Stimulated activated CD8-positive, alpha-beta memory T cell treated with anti-CD3 and anti-CD28 coated beads, Interleukin-2, amount 100 ng/mL, for 48 hours (primary cell): ENCODE measurements at places on chromosomes 13 and 19.

DNA sequence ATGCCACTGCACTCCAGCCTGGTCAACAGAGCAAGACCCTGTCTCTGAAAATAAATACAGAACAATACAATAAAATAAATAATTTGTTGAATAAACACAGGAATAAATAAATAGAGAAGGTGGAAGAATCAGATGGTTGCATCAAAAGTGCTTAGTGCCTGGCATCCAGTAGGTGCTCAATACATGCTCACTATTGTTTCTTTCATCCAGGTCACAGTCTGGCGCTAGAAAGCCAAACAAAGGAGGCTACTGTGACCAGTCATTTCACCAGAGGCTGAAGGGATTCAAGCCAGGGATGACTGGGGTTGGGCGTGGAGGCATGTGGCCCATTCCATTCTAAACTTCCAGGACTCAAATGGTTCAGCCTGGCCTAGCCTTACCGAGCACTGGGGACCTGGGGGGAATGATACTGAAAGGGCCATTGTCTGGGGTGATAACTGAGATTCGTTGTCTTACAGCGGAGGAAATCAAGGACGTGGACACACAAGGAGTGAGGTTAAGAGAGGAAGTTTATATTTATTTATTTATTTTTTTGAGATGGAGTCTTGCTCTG is 3.6 kb upstream of the NDUFB7 start:
- no peak for DNase-seq

DNA sequence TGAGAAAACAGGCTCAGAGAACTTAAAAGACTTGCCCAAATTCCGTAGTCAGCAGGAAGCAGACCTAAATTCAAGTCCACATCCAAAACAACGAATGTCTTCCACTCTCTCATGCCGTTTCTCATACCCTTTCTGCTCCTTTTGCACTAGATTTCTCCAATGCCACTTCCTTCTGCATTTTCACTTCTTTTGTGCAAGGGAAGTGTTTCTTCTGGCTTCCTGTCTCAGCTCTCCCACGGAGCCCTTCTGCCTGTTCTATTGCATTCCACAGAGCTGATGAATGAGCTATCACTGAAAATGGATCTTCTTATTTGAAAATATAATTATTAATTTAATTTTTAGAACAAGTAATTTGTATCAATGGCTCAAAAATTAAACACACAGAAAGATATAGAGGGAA is 56.1 kb upstream of the STK24 start:
- DNase-seq, result no peak

DNA sequence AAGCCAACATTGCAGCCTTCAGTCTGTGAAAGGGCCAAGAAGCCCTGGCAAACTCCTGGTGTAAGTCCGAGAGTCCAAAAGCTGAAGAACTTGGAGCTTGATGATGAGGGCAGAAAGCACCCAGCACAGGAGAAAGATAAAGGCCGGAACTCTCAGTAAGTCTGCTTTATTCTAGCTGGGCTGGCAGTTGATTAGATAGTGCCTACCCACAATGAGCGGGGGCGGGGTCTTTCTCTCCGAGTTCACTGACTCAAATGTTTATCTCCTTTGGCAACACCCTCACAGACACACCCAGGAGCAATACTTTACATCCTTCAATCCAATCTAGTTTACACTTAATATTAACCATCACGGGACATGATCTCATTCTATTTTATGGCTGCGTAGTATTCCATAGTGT is 1317.1 kb downstream of the SLITRK1 start:
- DNase-seq, result no peak

DNA sequence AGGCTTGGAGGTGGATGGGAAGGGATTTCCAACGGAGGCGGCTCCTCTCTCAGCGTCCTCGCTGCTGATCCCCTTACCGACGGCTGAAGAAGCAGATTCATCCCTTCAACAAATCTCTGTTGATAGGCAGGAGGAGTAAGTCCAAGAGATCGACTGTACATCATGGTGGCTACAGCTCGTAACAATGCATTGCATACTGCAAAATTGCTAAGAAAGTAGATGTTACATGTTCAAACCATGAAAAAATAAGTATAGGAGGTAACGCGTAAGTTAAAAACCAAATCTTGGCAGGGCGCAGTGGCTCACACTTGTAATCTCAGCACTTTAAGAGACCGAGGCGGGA is 468 bp upstream of the SLC39A3 start:
- DNase-seq, result no peak

- no peak for DNase-seq
Observed at GRCh38 chr13:48782429-48782840, 128.7 kb downstream of the CYSLTR2 start.

DNA sequence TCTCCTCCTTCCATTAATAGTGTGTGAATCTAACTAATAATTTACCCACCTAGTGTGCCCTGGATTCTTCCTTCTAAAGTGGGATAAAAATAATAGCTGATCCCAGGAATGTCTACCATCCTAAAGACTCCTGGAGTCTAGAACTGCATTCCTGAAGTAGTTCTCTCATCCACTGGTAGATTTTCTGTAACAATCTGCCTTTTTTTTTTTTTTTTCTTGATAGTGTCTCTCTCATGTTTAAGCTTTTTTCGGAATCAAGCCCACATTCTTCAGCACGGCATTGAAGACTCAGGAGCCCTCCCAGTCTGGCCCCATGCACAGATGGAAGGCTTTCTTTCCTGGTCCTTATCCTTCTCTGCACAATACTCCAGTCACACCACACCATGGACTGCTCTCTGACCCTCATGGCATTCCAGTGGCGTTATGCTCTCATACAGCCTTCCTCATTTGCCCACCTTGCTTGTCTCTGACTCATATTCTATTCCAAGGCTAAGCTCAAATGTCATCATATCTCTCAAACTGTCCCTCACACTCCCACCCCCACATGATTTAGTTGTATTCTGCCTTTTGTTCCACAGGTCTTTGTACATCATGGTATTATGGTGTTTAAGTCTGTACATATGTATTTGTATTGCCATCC is 68.7 kb upstream of the FRY start:
- no peak for DNase-seq

DNA sequence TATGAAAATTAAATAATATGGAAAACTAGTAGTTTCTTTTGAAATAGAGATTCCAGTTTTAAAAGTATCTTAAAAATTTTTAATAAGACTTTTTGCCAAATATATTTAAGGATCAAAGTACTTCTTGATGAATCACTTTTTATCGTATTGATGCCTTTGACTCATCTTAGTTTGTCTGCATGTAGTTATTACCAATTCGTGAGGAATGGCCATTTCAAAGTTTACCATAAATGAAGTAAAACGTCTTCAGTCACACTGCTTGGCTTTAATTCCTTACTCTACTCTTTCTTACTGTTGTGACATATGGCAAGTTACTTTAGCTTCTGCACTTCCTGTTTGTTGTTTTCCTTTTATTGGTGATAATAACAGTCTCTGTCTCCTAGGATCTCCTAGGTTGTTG is 38.3 kb downstream of the NDFIP2 start:
- no peak for DNase-seq

- DNase-seq, result no peak
Observed at GRCh38 chr13:37595162-37595561, 3.4 kb downstream of the POSTN start.

DNA sequence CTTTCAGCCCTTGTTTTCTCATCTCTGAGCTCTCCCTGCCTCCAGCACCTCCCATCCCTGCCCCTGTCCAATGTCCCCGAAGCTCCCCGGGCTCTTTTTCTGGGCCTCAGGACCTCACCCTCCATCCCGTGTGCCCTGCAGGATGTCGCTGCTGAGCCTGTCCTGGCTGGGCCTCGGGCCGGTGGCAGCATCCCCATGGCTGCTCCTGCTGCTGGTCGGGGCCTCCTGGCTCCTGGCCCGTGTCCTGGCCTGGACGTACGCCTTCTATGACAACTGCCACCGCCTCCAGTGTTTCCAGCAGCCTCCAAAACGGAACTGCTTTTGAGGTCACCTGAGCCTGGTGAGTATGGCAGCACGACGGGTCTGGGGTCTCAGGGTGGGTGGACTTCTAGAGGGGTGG is 51.1 kb upstream of the CYP4F8 start:
- no peak for DNase-seq

GRCh38 chr13:60078226-60078625 is 85.5 kb downstream of the DIAPH3 start:
- no peak for DNase-seq
